Stimulated activated CD8-positive, alpha-beta memory T cell treated with anti-CD3 and anti-CD28 coated beads, Interleukin-2, amount 100 ng/mL, for 48 hours (primary cell): ENCODE measurements at places on chromosomes 1 and 21.
A peak's percentile ranks its signal among the peaks of the same experiment; 100 is the strongest.

DNA sequence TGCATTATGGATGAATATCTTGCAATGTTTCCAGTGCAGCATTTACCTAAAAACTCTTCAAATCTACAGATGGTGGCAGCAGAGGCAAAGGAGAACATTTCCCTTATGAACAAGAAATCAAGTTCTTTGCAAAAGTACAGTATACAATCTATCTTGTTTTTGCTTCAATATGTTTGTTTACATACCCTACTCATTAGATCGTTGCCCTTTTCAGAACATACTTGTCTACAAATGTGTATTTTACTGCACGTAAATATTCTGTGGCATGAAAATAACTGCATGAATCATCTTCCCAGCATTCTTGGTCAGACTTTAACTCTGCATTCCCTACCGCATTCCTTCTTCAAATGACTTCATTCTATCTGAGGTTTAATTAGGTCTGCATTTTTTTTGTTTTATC, 212.7 kb downstream of the ZP4 start:
- DNase-seq = no peak

DNA sequence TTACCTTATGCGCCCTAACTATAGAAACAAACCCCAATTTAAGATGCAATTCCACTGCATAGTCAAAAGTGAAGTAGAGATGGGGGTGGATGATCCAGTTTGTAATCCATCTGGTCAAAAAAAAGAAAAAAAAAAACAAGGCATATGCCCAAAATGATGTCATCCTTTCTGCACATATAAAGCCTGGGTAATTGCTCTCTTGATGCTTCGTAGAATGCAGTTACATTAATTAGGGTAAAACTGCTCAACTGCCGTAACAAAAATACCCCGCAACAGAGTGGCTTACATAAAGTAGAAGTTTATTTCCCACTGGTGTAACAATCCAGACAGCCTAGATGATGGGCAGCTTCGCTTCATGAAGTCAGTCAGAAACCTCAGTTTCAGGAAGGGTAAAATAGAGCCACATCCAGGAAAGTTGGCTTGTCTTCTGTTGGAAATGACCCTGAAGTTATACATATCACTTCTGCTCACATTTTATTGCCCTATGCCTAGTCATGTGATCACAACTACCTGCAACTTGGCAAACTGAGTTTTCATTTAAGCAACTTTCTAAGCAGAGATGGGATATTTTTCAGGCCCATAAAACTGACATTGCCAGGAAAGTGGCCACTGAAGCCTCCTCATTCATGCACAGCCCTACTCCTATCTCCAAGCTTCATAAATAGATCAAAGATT, 221.7 kb downstream of the C1orf94 start:
- no peak for DNase-seq

GRCh38 chr1:17502326-17502778, 37.1 kb upstream of the ARHGEF10L start:
- peak; percentile 43 for DNase-seq

- DNase-seq = no peak
Observed at GRCh38 chr1:8222789-8223188, 95.1 kb upstream of the SLC45A1 start.
